Testis (tissue), 5 donors: ENCODE measurements at places on chromosomes 2 and 18. TPM values are rescaled to one million over a fixed set of nuclear protein-coding genes. Genes with fewer than 3 reads are reported as not detected.

Gene GALNT3
- 13.4 TPM for total RNA-seq

Gene ALLC
- total RNA-seq: 18.5 TPM

Gene UGT1A8
- total RNA-seq: not detected

Gene ACMSD
- not detected for total RNA-seq

Gene DUSP19
- 3.8 TPM for total RNA-seq

Gene SH3RF3
- total RNA-seq: 16.5 TPM

Gene SERPINB12
- total RNA-seq: 0.94 TPM

Gene STEAP3
- total RNA-seq: 11.9 TPM

Gene YES1
- total RNA-seq: 193 TPM

Gene SERPINB10
- not detected for total RNA-seq

Gene CRYBA2
- total RNA-seq: 0.56 TPM

Gene ITGB6
- 0.12 TPM for total RNA-seq

Gene PSMG2
- 114 TPM for total RNA-seq

Gene CRYGD
- not detected for total RNA-seq

Gene FOXI3
- total RNA-seq: 2.3 TPM

Gene STAT4
- 36.4 TPM for total RNA-seq

Gene GALR1
- 0.16 TPM for total RNA-seq

Gene PTPRN
- total RNA-seq: 3.5 TPM

Gene ZNF892
- total RNA-seq: 12.1 TPM

Gene GKN2
- not detected for total RNA-seq

Gene ATF2
- total RNA-seq: 92.2 TPM

Gene SPR
- 21.7 TPM for total RNA-seq

Gene GAREM2
- 6.8 TPM for total RNA-seq

Gene ZSCAN30
- 31.5 TPM for total RNA-seq

Gene SOX11
- 0.06 TPM for total RNA-seq

Gene MYOM1
- 9.1 TPM for total RNA-seq

Gene SULT1C2
- 0.43 TPM for total RNA-seq

Gene TET3
- total RNA-seq: 9.7 TPM

Gene DAPL1
- total RNA-seq: not detected

Gene PLCD4
- total RNA-seq: 8.2 TPM

Gene NAT8
- not detected for total RNA-seq

Gene IL37
- 1.3 TPM for total RNA-seq

Gene NXPH2
- not detected for total RNA-seq

Gene CHST10
- 21.5 TPM for total RNA-seq

Gene MROH2A
- total RNA-seq: 5.3 TPM

Gene KRTCAP3
- 6.8 TPM for total RNA-seq

Gene DPP10
- total RNA-seq: 6.7 TPM

Gene MSGN1
- not detected for total RNA-seq

Gene PLCL1
- 2.1 TPM for total RNA-seq

Gene EMILIN1
- 29.2 TPM for total RNA-seq

Gene LIMS4
- 11.2 TPM for total RNA-seq

Gene VSNL1
- total RNA-seq: 1.8 TPM

Gene VPS4B
- 30.9 TPM for total RNA-seq

Gene RHOB
- total RNA-seq: 244 TPM

Gene CNTNAP5
- 0.39 TPM for total RNA-seq

Gene FEV
- total RNA-seq: not detected

Gene CCDC141
- 17.8 TPM for total RNA-seq

Gene RNMT
- total RNA-seq: 31.3 TPM

Gene LBX2
- total RNA-seq: 1.4 TPM

Gene IRS1
- total RNA-seq: 5.9 TPM

Gene MRPL44
- total RNA-seq: 39.4 TPM

Gene REG1B
- total RNA-seq: not detected

Gene DNAH7
- 27.1 TPM for total RNA-seq

Gene SPRED2
- total RNA-seq: 10.0 TPM

Gene GALNT14
- 31.5 TPM for total RNA-seq

Gene ACYP2
- 36.2 TPM for total RNA-seq
